Frontal cortex (tissue), 4 donors: ENCODE measurements at places on chromosomes 5 and 9.

GRCh38 chr5:79890930-79891249 lies 100.2 kb downstream of the MTX3 start:
- DNase-seq: no peak

DNA sequence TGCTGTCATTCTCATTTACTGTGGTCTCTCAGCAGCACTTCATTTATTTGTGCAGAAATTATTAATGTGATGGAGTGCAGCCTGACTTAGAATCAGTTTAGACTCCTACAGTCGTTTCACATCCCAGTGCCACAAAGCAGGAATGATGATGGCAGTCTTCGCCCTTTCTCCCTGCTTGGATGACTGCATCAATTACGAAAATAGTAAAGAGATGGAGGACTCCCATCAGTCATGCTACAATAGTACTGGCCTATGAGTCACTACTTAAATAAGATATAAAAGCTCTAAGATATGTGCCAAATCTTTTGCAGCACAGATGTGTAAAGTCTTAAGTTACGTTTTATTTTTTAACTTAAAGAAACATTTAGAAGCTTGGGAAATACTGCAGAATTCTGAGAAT lies 263.9 kb downstream of the CHSY3 start:
- DNase-seq: no peak

DNA sequence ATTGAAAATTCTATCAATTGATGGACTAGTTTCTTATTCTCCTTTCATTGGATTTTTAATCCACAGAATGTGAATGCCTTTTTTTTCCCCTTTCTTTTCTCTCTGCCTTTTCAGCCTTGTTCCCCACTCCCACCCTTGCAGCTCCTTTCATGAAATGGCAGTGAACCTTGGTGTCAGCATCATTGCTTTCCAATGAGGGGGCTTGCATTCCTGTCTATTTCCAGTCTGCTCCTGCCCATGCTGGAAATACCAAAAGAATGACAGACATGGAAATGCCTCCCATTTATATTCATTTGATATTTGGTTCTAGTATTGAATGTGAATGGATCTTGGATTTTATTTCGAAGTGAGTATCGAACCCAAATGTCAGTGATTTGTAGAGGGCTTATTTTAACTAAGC lies 162.7 kb upstream of the SGCD start:
- DNase-seq: no peak

GRCh38 chr9:108002371-108002956 lies 512.9 kb upstream of the KLF4 start:
- DNase-seq: no peak

- no peak for DNase-seq
Measured at GRCh38 chr5:94072116-94072515, 330.7 kb upstream of the POU5F2 start.
